NK-92 treated with Interleukin-12 subunit alpha and Interleukin-12 subunit beta, amount 100 ng/mL, for 24 hours (cell line): ENCODE measurements at places on chromosomes 4 and X.

DNA sequence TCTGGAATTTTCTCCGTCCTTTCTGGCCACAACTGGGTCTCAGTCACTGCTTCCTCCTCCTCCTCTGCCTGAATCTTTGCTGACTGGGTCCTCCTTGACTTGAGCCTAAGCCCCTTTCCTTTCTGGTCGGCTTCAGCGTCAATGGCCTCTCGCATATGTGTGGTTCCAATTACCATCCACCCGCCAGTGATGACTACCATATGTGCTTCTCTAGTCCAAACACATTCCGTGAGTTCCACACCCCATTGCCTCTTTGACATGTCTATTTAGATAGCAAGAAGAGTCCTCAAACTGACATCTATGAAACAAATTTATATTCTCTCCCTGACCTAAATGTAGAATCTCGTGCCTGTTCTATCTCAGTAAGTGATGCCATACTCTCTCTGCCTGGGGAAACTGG, 19.8 kb downstream of the MXRA5 start:
- DNase-seq = no peak

DNA sequence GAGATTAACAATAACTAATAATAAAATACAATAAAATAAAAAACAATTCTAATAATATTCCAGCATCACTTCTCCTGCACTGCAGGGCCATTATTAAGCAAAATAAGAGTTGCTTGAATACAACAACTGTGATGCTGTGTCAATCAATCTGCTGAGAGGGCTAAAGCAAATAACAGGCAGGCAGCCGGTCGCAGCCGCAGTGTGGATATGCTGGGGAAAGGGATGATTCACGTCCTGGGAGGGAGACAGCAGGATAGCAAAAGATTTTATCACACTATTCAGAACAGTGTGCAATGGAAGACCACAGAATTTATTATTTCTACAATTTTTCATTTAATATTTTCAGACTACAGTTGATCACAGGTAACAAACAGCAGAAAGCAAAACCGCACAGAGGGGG, 76.5 kb upstream of the SMARCAD1 start:
- DNase-seq = no peak

DNA sequence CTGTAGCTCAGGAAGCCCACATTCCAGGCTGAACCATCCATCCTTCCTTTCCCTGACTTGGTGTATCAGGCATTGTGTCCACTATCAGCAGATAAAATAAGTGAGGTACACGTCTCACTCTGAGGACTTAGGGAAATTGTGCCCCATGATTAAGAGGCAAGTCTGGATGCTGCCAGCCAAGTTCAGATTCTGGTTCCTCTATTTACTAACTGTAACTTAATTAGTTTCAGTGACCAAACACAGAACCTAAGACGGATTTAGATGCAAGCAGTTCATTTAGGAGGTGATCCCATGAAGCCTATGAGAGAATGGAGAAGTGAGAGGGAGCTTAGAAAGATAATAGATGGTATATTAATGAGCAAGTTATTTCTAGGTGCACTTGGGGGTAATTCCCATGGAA, 56.6 kb upstream of the PACRGL start:
- DNase-seq = no peak

GRCh38 chr4:166174717-166175490, 301.9 kb downstream of the TLL1 start:
- no peak for DNase-seq

- DNase-seq = no peak
Measured at GRCh38 chr4:80566203-80566872, 230.8 kb downstream of the CFAP299 start.

DNA sequence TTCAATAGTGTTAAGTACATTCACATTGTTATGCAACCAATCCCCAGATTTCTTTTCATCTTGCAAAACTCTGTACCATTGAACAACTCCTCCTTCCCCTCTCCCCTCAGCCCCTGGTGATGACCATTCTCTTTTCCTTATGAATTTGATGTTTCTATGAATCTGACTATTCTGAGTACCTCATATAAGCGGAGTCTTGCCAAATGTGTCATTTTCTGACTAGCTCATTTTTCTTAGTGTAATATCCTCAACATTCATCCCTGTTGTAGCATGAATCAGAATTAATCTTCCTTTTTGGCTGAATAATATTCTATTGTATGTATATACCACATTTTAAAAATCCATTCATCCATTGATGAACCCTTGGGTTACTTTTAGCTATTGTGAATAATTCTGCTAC, 34.0 kb downstream of the SMIM20 start:
- DNase-seq = no peak

- DNase-seq = no peak
Measured at GRCh38 chrX:10327651-10328050, 170.9 kb downstream of the CLCN4 start.

DNA sequence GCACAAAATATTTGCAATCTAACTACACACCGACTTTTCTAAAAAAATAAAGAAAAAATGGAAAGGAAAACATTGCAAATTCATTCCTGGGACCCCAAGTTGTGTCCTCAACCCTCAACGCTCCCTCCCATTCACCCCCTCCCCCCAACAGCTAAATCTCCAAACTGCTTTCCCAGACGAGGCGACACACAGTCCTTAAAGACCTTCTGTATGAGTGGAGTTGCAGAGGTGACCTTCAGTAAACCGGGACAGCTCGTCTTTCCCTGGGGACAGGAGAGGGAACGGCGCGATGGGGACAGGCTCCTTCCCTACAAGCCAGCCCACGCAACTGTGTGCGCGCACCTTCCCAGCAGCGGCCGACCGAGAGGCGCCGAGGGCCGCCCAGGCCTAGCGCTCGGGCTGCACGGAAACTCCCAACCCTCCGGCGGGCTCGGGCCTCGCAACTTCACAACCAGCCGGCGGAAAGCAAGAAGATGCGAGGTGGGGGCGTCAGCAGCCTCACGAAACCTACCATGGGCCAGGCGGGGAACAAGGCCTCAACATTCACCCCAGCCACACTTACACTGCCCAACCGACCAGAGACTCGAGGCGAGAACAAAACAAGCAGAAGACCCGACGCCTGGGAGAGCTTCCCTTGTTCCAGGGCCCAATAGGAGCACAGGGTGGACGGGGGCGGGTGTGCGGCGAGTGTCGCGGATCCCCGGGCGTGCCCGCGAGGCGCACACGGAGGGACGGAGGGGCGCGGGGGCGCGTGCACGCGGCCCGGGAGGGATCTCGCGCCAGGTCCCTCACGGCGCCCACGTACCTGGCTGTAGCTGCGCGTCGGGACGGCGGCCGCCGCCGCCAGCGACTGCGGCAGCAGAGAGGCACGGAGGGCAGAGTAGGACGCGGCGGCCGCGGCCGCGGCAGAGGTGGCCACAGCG, 763 bp downstream of the GRSF1 start:
- peak; percentile 45 for DNase-seq

DNA sequence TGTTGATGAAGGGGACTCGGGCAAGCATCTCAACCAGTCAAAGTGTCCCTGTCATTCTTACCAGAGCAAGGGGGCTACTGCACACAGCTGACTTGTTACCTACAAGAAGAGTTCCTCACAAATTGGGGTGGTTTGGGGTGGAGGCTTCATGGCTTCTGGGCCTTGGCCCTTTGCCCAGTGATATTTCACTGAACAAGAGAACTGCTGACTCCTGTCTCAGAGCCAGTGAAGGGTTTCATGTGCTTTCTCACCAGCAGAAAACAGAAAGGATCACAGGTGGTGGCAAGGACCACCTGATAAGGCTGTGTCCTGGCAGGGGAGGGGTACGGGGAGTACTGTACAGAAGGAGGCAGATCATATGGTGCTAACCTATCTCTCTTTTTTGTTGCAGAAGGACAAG, 53.5 kb downstream of the DLG3 start:
- DNase-seq = no peak
